ENCODE measurements at places on chromosomes 16 and 17.

DNA sequence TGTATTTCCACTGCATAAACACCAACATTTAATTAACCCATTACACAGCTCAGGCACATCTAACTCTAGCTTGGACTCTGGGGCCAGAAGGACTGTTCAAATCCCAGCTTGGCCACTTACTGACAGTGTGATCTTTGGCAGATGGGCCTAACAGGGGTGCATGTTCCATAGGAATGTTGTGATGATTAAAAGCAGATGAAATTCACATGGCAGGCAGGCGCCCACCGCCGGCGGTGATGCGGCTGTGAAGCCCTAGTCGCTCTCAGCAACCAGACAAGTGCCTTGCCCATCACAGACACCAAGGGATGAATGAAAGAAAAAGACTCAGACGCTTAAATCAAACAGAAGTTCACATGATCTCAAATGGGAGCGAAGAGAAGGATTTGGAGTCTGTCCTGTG lies 84.6 kb upstream of the WSB1 start:
- DNase-seq, result no peak

- DNase-seq, result no peak
Observed at GRCh38 chr16:11057711-11058345, 113.5 kb downstream of the CLEC16A start.

- no peak for DNase-seq
Observed at GRCh38 chr16:1169285-1170075, 16.6 kb downstream of the CACNA1H start.

GRCh38 chr17:2502871-2503580 lies 8.7 kb downstream of the METTL16 start:
- no peak for DNase-seq

DNA sequence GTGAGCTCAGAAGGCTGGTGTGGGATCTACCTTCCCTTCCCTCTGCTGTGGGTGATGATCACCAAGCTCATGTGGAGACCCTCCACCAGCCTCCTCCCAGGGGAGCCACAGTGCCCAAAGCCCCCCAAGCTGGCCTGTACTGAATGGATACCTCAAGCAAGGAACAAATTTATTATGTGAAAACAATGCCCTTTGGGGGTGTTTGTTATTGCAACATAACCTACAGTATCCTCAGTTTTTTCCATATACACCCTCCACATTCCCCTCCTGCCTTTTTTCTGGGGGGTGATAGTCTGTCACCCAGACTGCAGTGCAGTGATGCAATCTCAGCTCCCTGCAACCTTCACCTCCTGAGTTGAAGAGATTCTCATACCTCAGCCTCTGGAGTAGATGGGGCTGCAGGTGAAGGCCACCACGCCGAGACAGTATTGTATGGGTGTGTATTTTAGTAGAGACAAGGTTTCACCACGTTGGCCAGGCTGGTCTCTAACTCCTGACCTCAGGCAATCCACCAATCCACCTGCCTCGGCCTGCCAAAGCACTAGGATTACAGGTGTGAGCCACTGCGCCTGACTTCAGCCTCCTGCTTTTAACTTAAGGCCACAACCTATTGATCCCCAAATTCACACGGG lies 215.9 kb downstream of the CPPED1 start:
- no peak for DNase-seq

- DNase-seq, result no peak
Observed at GRCh38 chr17:11720816-11721215, 122.5 kb downstream of the DNAH9 start.

GRCh38 chr17:59342681-59343131 lies 11.3 kb downstream of the YPEL2 start:
- DNase-seq, result no peak

DNA sequence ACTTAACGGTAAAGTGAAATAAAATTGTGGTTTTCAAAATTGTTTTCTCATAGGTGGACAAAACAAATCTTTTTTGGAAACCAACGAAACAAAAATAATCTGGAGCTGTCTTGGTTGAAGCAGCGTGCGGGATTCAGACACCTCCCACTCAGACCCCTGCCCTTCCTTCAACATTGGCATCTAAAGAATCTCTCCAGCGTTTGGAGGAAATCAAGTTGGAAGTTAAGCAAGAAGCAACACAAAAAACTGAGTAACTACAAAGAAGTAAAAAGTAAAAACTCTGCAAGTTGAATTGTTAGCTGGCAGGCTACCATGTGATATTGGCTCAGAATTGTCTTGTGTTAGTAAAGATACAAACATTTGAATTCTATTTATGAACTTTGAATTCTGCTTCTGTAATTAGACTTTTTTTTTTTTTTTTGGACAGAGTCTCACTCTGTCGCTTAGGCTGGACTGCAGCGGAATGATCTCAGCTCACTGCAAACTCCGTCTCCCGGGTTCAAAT lies 361.0 kb upstream of the PMFBP1 start:
- DNase-seq, result no peak

DNA sequence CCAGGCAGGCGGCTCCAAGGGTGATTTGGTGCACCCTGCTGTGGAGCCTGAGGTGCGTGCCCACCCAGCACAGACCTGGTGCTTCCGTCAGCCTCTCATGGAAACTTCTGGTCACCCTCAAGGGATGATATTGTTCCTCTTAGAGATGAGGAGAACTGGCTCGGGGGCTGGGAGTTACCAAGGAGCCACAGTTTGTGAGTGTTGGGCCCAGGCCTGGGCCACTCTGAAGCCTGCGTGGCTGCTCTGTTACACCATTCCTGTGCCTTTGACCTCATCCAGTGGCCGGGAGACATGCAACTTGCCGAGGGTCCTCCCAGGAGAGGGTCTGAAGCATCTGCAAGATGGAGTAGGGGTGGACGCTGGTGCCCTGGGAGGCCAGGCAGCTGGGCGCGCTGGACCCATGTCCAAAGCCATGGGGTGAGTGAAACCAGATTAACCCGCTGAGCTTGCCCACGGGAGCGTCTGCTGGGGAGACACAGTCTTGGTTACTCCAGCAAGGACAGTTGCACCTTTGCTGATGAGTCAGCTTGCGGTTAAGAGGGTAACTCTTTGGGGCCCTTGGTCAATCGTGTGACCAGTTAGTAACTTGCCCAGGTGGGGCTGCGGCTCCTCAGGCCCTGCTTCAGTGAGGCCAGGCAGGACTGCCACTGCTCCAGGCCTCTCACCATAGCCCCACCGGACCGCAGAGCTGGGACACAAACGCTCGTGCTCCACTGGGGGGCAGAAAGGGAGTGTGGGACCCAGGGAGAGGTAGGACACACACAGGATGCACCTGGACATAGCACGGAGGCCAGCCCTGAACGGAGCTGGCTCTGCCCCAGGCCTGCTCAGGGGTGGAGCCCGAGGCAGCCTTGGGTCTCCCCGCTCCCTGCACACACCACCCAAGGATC lies 7.5 kb downstream of the C16orf90 start:
- no peak for DNase-seq

DNA sequence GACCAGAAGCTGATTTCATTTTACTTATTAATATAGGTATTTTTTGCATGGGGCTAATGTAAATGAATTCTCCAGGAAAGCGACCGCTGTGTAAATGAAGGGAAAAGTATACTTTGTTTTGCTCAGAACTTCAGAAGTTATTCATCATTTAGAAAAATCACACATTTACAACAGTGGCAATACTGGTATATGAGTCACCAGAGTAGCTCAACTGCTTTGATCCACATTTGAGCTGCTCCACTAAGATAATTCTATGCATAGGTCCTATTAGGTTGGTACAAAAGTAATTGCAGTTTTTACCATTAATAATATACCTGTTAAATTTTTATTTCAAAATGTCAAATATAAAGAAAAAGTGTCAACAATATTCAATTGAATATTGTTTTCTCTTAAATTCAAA lies 22.9 kb upstream of the DYNLRB2 start:
- DNase-seq, result no peak

GRCh38 chr16:1821861-1822611 lies 4.6 kb downstream of the HAGH start:
- no peak for DNase-seq

DNA sequence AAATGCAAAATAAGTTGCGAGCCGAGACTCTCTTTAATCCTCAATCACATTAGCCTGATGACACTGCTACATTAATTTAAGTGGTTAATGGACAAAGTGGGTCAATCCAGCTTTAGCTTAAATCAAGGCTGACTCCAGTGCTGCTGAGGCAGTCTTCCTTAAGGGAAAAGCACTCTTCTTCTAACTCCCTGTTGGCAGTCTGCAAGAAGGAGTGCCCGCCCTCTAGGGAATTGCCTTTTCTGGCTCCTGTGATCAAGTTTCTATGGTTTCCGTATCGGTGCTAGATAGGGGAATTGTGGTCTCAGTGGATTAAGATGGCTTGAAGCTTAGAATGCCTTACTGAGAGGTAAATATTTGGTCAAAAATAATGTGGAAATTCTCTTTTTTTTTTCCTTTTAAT lies 41.0 kb downstream of the HS3ST3B1 start:
- DNase-seq, result no peak

- no peak for DNase-seq
Observed at GRCh38 chr17:44438636-44439035, 49.2 kb upstream of the ITGA2B start.

- DNase-seq, result no peak
Observed at GRCh38 chr17:55237841-55238178, 26.9 kb upstream of the HLF start.

Measured in amygdala (tissue), 56 donors.